Stimulated activated CD4-positive, alpha-beta T cell treated with anti-CD3 and anti-CD28 coated beads, Interleukin-1b, Interleukin-23, amount 100 ng/mL, for 24 hours (primary cell): ENCODE measurements at places on chromosomes 3 and 15.

DNA sequence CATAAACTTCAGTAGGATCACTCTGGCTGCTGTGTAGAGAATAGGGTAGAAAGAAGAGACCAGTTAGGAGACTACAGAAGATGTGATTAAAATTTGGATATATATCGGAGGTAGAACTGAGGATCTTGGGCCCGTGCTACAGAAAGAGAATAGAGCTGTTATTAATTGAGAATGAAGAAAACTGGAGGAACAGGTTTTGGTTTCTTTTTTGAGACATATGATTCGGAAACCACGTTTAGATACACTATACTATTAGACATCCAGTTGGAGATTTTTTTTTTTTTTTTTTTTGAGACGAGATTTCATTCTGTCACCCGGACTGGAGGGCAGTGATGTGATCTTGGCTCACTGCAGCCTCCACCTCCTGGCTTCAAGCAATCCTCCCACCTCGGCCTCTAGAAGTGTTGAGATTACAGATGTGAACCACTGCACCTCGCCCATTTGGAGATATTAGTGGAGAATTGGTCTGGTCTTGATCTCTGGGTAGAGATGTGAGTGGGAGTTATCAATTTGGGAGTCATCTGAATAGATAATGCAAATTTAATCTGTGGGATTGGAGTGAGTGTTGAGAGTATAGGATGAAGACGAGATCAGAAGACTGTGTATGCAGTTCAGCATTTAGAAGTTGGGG lies 50.9 kb downstream of the TCF12 start:
- no peak for DNase-seq

DNA sequence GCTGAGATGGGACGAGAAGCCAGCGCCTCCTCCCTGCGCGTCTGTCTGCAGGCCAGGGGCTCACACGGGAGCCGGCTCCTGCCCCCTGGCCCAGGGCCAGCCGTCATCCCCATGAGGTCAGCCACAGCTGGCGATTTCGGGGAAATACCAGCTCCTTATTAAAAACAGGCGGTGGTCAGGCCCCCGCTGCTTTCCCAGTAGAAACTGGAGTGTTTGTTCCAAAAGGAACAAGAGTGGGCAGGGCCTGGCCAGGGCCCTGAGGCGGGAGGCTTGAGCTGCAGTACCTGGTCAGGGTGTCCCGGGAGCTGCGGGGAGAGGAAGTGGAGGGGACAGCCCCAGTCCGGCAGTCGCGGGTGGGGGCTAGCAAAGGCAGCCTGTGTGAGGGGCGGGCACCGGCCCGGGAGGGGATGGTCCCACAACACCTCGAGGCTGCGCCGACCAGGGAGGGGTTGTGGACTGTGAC lies 17.8 kb downstream of the MYL3 start:
- DNase-seq, result no peak

GRCh38 chr3:187743195-187744141 lies 1.8 kb downstream of the BCL6 start:
- DNase-seq, result peak; percentile 55

GRCh38 chr3:111051354-111051753 lies 20.3 kb upstream of the NECTIN3 start:
- DNase-seq, result no peak

DNA sequence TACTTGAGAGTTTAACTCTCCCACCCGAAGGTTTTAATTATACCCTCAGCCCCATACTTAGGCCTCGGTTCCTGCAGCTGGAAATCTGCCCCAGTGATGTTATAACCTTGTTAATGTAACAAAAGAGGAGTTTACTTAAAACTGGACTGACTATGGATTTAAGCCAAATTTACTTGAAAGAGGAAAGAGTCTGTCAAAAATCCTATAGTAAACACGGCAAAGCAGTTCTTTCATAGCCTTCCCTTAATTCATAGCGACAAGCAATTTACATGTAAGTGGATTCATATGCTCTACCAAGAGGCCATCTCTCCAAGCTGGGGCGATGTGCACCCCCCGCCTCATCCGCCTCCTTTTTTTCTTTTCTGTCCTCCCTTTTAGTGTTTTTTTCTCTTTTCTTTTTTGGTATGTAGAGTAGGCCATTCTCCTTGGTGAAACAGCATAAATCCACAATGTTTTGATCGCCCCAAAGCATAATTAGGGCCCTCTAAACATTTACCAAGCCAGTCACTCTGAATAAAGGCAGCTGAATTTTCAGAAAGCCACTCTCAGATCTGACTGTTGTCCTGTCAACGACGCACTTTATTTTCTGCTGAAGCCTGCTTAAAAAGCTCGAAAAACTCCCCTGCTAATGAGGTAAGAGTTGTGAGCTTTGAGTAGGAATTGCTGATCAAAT lies 373.1 kb upstream of the WNT5A start:
- no peak for DNase-seq

GRCh38 chr3:4332111-4332510 lies 28.9 kb downstream of the SETMAR start:
- no peak for DNase-seq

- no peak for DNase-seq
Observed at GRCh38 chr15:42027521-42027920, 6.7 kb upstream of the PLA2G4E start.

DNA sequence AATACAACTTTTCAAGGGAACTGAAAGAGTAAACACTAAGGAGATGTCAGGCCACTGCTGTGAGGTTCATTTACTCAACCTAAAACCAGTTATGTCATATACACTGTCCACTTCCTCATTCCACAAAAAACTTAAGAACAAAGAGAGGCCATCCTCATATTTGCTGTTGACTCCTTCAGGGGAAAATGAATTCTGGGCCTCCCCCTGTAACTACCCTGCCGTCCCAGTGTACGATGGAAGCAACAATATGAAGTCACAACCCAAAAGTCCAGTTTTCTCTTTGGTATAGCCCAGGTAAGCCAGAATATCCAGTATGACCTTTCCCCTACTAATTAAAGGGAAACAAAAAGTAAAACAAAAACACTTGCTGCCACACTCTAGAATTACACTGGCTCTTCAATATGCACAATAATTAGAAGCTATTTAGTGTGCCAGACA lies 16.2 kb downstream of the CEP152 start:
- DNase-seq, result no peak

DNA sequence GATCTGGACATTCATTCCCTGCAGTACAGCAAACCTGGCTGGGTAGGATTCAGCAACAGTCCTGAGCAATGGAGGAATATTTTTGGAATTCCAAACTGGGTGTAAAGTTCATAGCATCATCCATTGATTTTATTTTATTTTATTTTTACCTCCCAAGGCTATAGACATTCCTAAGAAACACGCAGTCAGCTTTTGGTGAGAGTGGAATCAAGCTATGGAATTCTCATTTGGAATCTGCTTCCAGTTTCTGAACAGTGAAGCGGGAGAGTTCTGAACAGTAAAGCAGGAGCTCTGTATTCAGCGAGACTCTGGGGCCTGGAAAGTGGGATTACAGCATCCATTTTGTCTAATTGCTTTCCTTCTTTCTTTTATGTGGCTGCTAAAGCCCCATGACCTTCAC lies 1.4 kb upstream of the PDZRN3 start:
- DNase-seq, result no peak

- no peak for DNase-seq
Observed at GRCh38 chr15:99511531-99511865, 54.3 kb upstream of the MEF2A start.

DNA sequence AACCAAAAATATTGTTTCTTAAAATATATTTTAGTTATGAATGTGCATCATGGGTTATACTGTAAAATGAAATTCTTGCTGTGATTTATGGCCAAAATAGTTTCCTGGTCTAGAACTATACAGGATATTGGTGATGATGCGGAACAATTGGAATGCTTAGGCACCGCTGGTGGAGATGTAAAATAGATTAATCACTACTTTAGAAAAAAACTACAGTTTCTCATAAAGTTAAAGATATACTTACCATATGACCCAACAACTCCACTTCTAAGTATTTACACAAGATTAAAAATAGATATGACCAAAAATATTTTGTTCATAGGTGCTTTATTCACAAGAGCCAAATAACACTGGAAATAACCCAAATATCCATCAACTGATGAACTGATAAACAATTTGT lies 126.7 kb downstream of the TUSC7 start:
- no peak for DNase-seq

DNA sequence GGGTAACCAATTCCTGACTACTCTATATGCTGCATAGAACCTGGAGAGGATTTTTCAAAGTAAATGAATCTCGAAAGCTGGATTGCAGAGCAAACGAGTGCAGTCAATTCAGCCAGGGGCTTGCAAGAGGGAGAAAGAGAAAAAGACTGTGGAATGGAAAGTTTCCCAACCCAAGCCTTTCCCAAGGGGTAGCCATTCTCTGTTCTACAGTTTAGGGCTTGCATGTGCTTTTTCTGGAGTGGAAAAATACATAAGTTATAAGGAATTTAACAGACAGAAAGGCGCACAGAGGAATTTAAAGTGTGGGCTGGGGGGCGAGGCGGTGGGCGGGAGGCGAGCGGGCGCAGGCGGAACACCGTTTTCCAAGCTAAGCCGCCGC lies 511 bp upstream of the RARB start:
- no peak for DNase-seq

DNA sequence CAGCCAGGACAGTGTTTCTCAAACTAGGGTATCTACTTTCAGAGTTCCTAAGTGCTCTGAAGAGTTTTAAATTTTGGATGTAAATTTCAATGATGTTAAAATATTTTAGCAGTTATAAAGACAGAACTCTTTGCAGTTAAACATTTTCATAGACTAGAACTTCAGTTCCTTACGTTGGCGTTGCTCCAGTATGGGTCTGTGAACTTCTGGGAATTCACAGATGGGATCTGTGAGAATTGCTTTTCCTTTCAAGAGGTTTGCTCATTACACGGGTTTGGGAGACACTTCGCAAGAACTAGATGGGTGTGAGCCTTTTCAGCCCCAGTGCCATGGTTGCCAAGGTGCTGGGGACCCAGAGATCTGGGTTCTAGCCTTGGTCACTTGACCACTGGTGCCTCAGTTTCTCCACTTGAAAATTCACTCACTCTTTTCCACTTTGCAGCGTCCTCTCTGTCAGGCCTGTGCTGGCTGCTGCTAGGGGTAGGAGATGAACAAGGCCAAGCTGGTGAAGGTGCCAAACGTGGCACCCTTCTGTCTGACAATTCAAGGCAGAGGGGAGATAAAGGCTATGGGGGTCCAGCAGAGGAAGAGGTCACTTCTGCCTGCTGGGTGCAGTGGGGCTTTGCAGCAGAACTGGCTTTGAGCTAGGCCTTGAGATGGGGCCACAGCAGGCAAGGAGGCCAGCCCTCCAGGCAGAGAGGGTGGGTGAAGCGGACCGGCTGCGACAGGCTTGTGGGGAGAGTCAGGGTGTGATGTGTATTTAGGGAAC lies 48.1 kb downstream of the EPHB3 start:
- DNase-seq, result no peak

- DNase-seq, result no peak
Observed at GRCh38 chr3:64809086-64809485, 121.3 kb upstream of the ADAMTS9 start.

- no peak for DNase-seq
Observed at GRCh38 chr3:156264771-156265170, 144.4 kb downstream of the KCNAB1 start.

DNA sequence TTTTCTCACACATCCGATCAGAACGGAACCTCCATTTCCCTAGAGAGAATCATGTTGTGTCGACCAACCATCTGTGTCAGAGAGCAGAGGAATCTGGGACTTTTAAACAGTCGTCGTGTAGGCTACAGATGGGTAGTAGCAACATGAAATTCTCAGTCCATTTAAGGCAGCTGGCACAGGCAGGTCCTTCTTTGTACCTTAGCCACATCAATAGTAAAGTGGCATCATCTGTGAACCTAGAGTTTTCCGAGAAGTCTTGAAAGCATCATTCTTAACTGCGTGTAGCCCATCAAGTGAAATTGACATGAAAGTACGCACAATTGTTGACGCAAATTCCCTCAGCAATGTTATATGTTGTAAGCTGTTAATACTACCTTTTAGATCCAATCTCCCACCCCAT lies 114.5 kb upstream of the GRM7 start:
- DNase-seq, result no peak

DNA sequence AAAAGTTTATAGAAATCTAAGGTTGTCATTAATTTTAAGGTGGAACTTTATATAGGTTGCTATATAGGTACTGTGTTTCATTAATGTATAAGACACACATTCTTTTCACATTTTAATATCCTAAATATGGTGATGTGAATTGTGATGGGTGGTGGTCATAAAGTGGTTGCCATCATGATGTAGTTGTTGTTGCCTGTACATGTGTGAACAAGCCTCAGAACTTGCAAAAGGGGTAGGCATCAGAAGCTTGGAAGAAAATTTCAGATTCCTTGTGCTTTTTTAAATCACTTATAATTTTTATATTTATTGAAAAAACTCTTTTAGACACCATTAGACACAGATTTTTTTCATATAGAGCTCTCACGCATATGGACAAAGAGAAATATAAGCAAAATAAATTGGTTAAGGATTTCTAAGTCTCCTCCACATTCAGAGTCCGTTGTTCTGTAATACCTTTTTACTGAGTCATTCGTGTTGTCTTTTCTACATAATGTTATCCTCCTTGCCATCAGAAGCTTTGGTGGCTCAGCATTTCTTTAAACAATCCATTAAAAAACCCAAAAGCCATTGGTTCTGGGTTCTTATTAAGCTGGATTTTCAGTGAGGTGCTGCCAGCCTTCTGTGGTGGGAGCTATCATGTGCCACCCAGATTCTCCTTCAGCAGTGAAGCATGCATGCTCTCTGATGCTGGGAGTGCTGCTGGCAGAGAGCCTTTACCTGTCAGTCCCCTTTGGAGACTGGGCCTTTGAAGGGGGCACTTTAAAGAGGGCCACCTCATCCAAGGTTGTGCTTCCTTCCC lies 140.4 kb upstream of the GALNT15 start:
- DNase-seq, result no peak

DNA sequence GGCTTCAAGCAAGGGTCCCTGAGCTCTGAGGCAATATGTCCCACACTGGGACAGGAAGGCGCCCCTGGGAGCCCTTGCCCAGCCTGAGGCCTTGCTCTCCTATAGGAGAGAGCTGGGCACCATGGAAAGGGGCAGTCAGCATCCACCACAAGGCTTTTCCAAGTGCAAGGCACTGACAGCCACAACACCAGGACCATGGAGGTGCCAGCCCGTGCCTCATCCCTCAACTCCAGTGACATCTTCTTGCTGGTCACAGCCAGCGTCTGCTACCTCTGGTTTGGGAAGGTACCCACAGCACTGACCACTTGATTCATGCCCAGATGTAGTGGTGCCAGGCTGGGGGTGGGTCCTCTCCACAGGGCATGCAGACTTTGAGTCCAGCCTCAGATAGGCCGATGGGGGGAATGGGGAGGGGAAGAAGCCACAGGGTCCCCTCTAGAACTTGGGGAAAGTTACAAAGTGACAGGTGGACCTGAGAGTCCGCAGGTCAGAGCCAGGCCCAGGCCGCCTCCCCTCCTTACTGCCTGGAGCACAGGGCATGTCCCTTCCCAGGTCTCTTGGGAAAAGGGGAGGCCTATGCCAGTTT lies 11.8 kb downstream of the VILL start:
- no peak for DNase-seq

- no peak for DNase-seq
Observed at GRCh38 chr3:157427901-157428300, 8.7 kb upstream of the PTX3 start.

DNA sequence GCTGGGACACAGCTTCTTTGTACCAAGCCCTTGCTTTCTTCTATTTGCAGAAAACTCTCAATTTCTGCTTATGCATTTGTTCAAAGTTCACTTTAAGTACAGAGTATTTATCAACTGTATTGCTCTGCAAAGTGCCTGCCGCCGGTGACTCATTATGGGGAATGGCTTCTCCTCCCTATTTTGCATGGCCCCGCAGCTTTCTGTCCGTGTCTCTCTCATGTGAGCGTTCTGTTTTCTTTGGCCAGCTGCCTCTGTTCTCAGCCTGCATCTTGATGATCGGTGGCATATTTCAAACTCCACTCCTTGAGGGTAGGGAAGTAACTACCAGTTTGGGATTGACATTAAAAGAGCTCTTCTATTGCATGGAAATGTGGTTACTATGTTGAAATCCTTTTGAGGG lies 28.6 kb upstream of the ST8SIA2 start:
- DNase-seq, result no peak
